ENCODE measurements at places on chromosomes 1 and 21. TPM values are rescaled to one million over a fixed set of nuclear protein-coding genes. Genes with fewer than 3 reads are reported as not detected.

The LCE2A gene
- total RNA-seq = not detected

The GBP7 gene
- total RNA-seq = not detected

The HAO2 gene
- total RNA-seq = not detected

The CENPF gene
- 0.63 TPM for total RNA-seq

DNA sequence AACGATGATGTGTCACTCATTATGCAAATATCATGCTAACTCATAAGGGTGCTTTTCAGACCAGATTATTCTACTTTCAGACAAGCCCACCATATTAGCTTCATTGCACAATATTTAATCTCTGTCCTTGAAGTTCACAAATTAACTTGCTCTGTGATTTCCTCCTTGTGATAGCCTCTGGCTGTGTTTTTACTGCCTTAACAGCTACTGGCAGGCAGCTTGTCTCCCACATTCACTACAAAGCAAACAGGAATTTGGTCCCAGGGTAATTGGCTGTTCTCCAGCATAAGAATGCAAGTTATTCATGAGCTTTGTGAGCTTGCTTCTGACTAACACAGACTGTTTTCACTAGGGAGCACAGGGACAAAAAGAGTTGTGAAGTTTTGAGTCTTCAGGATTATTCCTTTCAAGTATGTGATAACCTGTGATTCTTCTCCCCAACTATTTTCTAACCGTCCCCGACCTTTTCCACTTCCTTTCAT is 87.9 kb upstream of the HMCN1 start:
- DNase-seq = no peak

DNA sequence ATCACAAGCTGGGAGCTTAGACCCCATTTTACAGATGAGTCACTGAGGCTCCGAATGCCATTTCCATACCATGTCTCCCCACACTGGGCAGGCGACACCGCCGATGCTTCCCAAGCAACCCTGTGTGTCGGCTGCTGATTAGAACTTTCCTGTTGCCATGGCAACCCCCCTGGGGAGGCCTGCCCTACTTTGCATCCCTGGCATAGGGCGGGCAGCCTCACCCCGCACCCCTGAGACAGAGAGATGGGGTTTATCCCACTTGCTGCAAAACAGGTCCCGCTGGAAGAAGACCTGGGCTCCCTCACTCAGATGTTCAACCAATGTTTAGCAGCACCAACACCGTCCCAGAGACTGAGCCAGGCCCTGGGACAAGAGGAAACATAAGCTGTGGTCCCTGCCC is 81.5 kb downstream of the CAMK2N1 start:
- no peak for DNase-seq

- no peak for DNase-seq
These were observed 611.2 kb upstream of the PLXNA2 start for GRCh38 chr1:208855403-208855802.

All from right atrium auricular region (tissue), 2 donors.